ENCODE measurements at places on chromosomes 3 and 15. TPM values are rescaled to one million over a fixed set of nuclear protein-coding genes. Genes with fewer than 3 reads are reported as not detected.

MLF1 gene
- 9.0 TPM for total RNA-seq

GOLGA6L10 gene
- 0.23 TPM for total RNA-seq

ROBO1 gene
- 20.8 TPM for total RNA-seq

CTXN2 gene
- not detected for total RNA-seq

FSTL1 gene
- 1,923 TPM for total RNA-seq

HTR3E gene
- not detected for total RNA-seq

C3orf49 gene
- not detected for total RNA-seq

IL16 gene
- total RNA-seq = 6.7 TPM

SCAANT1 gene
- not detected for total RNA-seq

CHAC1 gene
- 33.9 TPM for total RNA-seq

SNAPC5 gene
- 8.3 TPM for total RNA-seq

CPNE4 gene
- total RNA-seq = not detected

ZNF860 gene
- 0.26 TPM for total RNA-seq

TGM5 gene
- not detected for total RNA-seq

EMC7 gene
- 68.1 TPM for total RNA-seq

HRH1 gene
- total RNA-seq = 7.5 TPM

MEX3B gene
- 40.7 TPM for total RNA-seq

GATM gene
- 0.17 TPM for total RNA-seq

AADACL2 gene
- not detected for total RNA-seq

XCR1 gene
- not detected for total RNA-seq

NANOGP8 gene
- total RNA-seq = not detected
